ENCODE measurements at places on chromosomes 2 and 18.

GRCh38 chr2:151637271-151637781 lies 97.0 kb downstream of the NEB start:
- DNase-seq: no peak

GRCh38 chr18:9066358-9066757 lies 36.1 kb upstream of the NDUFV2 start:
- no peak for DNase-seq

- DNase-seq: peak; percentile 60
Measured at GRCh38 chr2:166665991-166666940, 172.2 kb upstream of the SCN7A start.

DNA sequence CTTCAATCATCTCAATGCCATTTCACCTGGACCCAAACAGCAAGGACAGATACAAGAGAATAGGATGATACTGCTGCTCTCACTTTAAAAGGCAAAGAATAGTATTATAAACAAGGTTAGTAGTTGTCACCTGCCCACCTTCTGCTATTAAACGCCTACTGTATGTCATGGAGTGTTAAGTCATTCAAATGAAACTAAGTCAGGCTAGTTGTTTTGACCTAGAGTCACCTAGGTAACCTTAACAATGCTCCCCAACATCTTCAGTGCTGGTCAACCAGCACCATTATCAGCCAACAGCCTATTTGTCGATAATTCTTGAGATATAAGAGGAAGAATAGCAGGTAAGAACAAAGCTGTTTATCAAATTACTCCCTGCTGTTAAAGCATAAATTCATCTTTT lies 39.2 kb downstream of the TRIP12 start:
- no peak for DNase-seq

GRCh38 chr2:41806286-41806685 lies 241.5 kb upstream of the PKDCC start:
- DNase-seq: no peak

- DNase-seq: peak; percentile 64
Measured at GRCh38 chr2:119179202-119179601, 20.7 kb upstream of the C1QL2 start.

GRCh38 chr2:28333606-28334526 lies 58.8 kb upstream of the FOSL2 start:
- DNase-seq: no peak

DNA sequence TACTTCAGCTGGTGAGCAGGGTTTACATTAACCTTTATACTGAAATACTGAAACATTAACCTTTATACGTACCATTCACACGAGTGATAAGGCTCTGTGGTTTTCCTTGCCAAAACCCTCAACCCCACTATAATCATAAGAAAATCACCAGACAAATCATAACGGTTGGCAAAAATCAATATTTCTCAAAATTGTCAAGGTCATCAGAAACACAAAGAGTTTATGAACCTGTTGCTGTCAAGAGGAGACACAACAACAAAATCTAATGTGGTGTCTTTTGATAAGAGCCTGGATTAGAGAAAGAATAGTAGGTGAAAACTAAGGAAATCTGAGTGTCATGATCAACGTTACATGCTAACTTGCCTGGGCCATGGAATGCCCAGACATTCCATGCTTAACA lies 396.9 kb upstream of the TMEFF2 start:
- no peak for DNase-seq

GRCh38 chr2:148876595-148877402 lies 1.8 kb downstream of the KIF5C start:
- peak; percentile 4 for DNase-seq

DNA sequence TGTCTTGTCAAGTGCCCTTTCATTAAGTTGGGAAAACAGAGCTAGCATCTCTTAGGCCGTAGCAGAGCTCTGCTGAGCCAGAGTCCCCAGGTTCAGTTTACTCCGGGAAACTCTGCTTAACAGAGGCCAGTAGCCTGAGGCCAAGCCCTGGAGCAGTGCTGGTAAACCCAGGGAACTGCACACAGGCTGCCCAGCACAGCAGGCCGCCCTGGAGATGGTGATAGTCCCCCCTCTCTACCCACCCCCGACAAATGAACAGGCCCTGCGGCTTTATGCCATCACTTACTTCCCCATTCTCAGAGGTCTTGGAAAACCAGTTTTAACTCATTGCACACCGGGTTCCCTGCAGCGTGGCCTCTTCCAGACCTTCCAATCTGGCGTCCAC lies 3.5 kb downstream of the CNNM4 start:
- DNase-seq: no peak

DNA sequence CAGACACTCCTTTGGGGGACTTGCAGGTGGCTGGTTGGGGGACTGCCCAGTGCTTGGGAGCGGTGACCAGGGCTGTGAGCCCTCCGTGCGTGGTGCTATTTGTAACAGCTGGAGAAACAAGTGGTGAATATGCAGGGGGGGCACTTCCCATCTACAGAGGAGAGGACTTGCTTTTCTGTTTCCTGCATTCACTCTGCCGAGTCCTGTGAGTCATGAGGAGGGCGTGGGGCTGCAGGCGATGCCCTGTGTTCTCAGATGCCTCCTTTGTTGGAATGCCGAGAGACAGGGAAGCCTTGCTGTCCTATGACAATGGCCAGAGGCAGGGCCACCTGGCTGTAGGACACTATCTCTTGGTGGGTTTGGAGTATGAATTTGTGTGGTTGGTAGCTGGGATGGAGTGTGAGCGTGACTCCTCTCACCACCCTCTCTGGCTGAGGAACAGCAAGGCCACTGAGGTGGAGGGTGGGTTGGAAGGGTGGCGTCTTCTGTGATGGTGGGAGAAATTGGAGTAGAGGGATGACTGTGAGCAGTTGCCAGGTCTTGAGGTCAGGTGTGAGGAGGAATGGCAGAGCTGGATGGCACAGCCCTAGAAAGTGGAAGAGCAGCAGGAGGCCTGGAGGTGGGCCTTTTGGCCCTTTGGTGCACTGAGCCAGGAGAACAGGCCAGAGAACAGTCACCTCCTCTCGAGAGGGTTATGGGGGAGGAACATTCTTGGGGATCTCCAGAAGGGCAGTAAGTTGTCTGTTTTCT lies 24.3 kb downstream of the FHOD3 start:
- DNase-seq: peak; percentile 36

GRCh38 chr2:100859902-100860301 lies 40.0 kb downstream of the NPAS2 start:
- no peak for DNase-seq

DNA sequence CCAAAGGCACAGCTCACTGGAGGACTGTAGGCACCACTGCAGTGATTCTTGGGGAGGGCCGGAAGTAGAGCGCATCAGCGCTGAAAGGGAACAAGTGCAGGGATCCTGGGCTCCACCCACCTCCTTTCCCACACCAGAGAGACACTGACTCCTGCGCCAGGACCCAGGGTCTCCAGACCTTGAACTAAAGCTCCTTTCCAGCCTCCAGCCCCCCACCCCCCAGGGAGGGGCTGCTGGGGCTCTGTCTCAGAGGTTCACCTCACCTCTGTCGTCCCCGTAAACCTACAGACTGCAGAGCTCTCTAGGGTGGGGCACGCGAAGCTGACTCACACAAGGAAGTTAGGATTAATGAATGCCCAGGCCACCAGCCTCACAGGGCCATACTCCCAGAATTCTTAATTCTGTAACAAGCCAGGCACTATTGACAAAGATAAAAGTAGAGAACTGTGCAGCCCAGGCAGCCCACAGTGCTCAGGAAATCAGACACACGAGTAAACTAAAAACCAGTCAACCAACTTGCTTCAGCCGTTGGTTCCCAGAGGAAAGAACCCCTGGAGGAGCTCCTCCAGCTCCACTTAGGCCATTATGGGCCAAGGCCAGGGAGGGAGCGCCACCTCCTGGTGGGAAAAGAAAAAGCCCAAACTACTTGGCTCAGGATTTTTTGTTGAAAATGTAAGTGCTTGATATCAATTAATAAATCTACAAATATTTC lies 45.1 kb upstream of the ACAA2 start:
- peak; percentile 72 for DNase-seq

GRCh38 chr2:42113452-42113851 lies 55.7 kb upstream of the EML4 start:
- no peak for DNase-seq

GRCh38 chr2:83879127-83879526 lies 580.0 kb downstream of the SUCLG1 start:
- DNase-seq: no peak

GRCh38 chr2:45653122-45653913 lies 1.8 kb downstream of the PRKCE start:
- DNase-seq: peak; percentile 35

DNA sequence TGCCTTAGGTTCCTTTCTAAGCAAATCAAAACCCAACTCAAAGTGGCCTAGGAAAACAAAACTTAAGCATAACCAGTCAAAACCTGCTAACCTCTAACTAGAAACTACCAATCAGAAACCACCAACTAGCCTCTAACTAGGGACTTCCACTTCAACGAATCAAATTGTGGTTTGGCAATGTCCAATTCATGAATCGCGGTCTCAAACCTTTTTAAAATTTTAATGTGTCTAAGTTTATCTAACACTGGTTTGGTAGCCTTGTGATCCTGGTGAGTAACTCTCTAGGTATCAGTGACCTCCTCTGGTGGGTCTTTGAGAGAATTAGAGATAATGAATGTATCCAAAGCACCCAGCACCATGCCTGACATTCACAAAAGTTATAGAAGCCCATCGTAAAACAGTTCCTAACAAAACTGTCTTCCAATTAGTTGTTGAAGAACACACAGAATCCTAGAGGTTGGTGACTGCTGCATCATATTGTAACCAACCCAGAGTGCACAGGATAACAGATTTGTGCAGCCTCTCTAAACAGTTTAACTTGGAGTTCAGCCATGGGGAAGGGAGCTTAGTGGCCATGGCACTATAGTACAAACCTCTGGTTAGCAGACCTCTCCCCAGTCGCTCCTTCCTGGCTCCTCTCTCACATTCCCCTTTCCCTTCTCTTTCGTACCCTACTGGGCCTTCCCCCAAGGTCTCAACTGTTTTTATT lies 45.2 kb upstream of the B3GNT2 start:
- DNase-seq: no peak

- no peak for DNase-seq
Measured at GRCh38 chr2:58054264-58054663, 7.7 kb downstream of the VRK2 start.
